ENCODE measurements at places on chromosomes 11 and 22.

DNA sequence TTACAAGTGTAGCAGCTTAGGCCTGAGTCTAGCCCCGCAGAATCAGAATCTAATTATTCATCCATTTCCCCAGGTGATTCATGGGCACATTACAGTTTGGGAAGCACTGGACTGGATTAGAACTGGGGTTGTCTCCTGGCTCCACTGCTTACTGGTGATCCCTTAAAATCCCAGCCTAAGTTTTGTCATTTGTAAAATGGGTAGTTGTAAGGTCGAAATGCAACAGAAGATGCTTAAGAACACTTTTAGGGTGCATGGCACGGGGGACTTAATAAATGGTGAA is 1.3 kb downstream of the STX3 start:
- no peak for DNase-seq

DNA sequence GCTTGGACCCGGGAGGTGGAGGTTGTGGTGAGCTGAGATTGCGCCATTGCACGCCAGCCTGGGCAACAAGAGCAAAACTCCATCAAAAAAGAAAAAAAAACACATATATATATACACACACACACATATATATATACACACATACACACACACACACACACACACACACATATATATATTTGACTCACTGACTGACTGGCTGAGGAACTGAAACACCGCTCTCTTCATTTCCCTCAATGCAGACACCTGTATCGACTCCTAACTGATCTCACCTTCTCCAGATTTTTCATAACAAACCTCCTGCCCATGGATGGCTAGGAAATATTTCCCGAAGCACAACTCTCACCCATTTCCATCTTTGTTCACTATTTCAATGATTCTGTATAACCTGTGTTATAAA is 140.7 kb upstream of the ANO3 start:
- DNase-seq = no peak

DNA sequence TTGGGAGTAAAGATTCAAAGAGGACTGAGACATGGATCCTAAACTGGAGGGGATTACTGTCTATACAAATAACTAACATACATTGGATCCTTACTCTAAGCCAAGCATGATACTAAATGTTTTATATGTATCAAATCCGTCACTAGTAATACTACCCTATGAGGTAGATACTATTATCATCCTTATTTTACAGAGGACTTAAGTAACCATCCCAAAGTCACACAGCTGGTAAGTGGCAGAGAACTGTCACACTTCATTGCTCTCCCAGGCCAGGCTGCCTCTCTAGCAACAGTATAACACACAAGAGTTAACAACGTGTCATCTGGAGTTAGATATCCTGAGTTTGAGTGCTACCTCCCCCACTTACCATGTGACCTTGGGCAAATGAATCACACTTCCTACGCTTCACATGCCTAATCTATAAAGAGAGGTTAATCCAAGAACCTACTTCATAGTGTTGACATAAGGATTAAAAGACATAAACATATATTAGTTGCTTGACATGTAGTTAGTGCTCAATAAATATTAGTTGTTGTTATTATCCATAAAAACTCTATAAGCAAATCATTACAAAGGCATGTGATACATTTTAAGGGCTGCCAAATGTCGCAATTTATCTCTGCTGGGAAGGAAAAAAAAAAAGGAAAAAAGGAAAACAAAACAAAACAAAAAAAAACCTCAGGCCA is 33.8 kb upstream of the SPON1 start:
- peak; percentile 47 for DNase-seq

- no peak for DNase-seq
Observed at GRCh38 chr22:39525658-39525975, 5.3 kb downstream of the ATF4 start.

DNA sequence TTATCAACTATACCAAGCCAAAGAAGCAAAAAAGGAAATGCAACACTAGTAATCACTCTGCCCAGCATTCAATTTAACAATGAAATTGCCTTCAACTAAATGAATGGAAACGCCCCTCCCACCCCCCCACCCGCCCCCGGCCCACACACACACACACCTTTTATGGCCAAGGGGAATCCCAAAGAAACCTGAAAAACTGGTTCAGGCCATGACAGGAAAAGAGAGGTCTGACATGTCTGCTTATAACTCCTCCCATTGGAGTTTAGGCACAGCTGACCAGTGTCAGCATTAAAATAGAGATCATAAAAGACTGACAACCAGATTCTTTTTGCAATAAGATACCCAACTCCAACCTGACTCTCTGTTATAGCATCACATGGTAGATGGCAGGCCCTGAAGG is 42.6 kb downstream of the ACER3 start:
- DNase-seq = no peak

GRCh38 chr22:33438273-33438672 is 380.1 kb upstream of the SYN3 start:
- no peak for DNase-seq

DNA sequence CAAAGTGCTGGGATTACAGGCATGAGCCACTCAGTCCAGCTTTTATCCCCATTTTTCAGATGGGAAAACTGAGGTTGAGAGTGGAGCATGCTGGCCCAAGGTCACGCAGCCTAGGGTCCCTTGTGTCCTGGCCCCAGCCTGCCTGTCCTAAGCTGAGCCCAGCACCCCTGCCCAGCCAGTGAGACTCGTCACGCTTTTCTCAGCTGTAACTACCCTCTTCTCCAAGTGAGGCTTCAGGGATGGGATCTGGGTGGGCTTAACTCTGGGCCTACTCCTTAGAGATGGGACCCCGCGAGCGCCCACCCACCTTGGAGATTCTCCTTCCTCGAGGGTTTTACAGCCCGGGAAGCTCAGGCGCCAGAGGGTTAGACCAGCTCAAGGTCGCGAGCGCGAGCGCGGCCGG is 390 bp upstream of the TMEM151A start:
- DNase-seq = no peak

DNA sequence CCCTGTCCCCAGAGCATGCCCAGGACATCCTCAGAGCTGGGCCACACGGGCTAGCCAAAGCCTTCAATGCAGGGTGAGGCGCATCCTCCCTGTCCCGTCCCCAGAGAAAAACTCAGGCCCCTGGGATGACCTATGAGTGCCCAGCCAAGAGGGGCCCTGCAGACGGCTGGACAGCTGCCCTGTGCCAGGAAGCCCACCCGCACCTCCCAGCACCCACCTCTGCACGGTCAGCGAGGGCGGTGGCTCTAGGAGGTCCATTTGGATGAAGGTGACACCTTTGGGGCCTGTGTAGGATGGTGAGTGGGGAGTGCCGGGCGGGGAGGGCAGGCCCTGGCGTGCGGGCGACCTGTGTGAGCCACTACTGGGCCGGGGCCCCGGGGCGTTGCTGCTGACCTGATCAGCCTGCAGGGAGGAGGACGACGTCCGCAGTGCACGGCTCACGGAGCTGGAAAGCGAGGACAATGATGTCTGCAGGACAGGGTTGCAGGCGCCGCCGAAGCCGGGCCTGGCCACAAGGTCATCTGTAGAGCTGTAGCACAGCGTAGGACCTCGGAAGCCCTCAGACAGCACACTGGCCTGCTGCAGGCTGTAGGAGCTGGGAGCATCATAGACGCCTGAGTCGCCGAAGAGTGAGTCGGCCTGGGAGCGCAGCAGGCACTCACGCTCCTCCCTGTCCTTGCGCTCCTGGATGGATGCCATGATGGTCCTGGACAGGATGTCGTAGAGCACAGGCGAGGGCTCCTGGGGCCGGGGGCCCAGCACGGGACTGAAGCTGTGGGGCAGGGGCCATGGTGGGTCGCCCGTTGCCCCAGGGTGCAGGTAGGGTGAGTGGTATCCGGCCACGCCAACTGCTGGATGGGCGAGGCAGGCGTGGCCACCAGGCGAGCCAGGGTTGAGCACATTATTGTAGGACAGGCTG is 180.5 kb downstream of the IGLL1 start:
- DNase-seq = no peak

GRCh38 chr11:68855205-68855981 is 13.7 kb upstream of the CPT1A start:
- no peak for DNase-seq

DNA sequence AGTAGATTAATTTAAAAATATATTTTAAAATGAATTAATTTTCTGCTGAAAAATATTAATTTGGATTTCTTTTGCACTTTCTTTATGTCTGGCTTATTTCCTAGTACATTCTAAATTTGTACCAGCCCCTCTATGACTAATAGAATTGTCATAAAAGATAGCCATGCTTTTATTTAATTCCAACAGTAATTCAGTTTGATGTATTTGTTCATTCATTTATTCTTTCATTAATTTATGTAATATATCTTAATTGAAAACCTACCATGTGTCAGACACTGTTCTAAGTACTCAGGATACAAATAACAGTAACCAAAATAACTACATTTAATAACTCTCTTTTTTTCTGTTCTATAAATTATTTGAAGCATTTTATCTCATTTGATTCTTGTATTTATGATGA is 264.0 kb upstream of the CCDC179 start:
- no peak for DNase-seq

GRCh38 chr22:43880541-43880991 is 11.2 kb downstream of the PNPLA5 start:
- DNase-seq = no peak

DNA sequence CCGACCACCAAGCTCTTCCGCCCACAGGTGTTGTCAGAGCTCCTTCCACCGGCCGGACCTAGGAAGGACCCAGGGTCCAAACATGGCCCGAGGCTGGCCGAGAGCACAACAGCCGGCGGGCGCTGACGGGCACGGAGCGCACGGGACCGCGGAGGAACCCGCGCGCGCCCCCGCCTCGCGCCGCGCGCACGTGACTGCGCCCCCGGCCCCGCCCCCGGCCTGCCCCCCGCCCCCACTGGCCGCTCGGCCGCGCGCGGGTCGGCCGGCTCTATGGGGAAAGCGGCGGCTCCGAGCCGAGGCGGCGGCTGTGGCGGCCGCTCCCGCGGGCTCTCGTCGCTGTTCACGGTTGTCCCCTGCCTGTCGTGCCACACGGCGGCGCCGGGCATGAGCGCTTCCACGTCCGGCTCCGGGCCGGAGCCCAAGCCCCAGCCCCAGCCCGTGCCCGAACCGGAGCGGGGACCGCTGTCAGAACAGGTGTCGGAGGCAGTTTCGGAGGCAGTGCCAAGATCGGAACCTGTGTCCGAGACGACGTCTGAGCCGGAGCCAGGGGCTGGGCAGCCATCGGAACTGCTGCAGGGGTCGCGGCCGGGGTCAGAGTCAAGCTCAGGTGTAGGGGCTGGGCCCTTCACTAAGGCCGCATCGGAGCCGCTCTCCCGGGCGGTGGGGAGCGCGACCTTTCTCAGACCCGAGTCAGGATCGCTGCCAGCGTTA is at the start of gene OSBP2:
OSBP2 (plus strand) TSS at position 235 of the 711 bp plus-strand sequence; CDS start at position 271, 36 bp downstream.
- DNase-seq = no peak

DNA sequence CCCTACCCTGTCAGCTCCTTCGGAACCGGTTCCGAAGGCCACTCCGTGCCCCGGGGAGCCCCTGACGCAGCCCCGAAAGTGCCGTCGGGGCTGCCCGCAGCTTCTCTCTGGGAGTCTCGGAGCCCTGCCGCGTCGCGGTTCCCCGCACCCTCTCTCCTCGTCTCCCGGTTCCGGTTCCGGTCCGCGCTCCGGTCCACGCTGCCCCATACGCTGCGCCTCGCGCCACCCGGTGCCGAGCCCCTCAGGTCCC is 618 bp downstream of the MTA2 start:
- DNase-seq = no peak

Measured in SHP77 (cell line).